ENCODE measurements at places on chromosomes 3 and 15.

DNA sequence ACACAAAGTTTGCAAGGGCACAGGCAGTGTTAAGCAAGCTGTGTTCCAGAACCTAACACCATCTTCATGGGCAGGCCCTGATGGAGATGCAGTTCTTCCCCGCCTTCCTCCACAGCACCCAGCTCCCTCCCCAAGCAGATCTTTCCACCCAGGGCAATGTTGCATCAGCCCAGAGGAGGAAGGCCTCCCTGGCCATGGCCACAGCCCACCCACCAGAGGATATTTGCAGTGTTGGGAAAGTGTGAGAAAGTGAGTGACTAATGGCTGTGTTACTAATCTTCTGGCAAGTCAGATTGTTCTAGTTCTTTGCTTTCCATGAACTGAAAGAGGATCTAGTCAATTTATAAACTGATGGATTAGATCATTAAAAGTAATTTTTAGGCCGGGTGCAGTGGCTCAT lies 42.0 kb upstream of the ATP10A start:
- no peaks in the 10 kb centered on the region for H3K27me3 ChIP-seq
- no peak for DNase-seq
- H3K4me1 ChIP-seq: no peaks in the 10 kb centered on the region
- no peak overlapping the region for H3K4me3 ChIP-seq

DNA sequence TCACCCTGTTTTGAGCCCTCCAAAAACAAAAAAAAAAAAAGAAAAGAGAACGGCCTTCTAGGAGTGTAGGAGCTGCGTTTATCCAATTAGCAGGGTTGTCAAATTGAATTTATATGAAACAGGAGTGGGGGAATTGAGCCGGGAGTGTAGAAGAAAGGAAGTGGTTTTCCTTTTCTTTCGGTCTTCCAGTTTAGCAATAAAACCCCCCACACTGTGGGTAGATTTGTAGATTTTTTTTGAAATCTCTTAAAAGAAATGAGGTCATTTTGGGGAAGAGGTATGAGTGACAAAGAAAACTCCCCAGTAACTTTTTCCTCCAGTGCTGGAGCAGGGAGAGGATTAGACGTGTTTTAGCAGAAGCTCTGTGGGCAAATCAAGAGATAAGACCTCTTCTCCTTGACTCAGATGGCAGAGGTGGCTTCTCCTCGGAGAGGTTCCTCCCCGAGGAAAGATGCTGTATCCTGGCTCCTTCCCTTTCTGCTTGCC lies 30.8 kb downstream of the BOC start:
- H3K4me3 ChIP-seq: no peak overlapping the region
- H3K36me3 ChIP-seq: no peaks in the 10 kb centered on the region
- no peaks in the 10 kb centered on the region for H3K27me3 ChIP-seq
- peaks cover 8% of the 10 kb centered on the region for H3K4me1 ChIP-seq
- DNase-seq: no peak
- H3K27ac ChIP-seq: no peak overlapping the region

DNA sequence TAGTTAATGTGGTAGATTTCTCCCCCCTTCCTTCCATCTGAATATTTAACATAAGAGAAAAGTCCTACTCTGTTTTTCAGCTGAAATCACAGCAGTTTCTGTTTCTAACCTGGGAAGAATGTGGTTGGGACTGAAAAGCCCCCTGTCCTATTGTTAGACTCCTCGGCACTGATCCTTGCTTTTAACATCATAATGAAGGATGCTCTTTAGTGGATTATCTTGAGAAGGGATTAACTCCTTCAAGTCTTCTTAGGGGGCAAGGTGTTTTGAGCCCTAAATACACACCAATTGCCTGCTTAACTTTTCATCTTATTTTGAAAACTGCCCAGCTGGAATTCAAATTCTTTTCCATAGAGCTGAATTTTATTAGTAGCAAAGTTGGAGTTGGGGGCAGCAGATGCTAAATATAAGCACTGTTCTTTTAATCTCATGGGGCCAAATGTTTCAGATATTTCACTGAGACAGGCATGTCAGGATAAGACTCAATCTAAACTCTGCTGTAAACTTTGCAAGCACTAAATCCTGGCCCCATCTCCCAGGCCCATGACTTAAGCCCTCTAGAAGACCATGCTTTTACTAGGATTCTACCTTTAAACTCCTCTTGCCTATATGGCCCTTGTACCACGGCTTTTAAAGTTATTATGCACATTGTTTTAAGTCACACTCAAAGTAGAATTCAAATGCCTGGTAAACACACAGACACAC lies 243.2 kb upstream of the NR2F2 start:
- H3K27ac ChIP-seq: no peak overlapping the region
- no peak for DNase-seq
- H3K36me3 ChIP-seq: no peaks in the 10 kb centered on the region
- no peak overlapping the region for H3K4me3 ChIP-seq
- no peaks in the 10 kb centered on the region for H3K27me3 ChIP-seq

DNA sequence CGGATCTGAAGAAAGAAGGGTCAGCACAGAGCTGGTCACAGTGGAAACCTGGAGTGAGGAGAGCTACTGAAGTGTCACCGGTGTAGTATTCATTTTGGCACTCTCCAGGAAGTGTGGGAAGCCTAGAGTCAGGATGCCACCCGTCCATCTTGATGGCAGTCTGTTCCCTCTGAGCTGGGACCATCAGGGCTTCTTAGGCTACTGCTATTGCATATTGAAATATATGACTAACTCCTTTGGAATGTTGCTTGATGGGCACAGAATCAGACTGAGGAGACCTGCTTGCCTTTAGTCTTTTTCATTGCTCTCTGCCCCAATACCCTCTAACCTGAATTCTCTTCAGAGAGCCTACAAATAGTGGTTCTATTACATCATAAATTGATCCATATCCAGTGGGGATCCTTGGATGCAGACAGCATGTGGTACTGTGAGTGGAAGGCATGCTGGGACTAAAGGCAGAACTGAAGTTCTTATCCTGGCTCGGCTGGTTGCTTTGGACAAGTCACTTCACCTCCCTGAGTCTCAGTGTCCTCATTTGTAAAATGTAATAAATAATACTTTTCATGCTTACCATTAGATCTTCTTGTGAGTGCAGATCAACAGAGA lies 143.5 kb downstream of the PDE8A start:
- DNase-seq: no peak
- no peak overlapping the region for H3K4me3 ChIP-seq
- H3K4me1 ChIP-seq: no peaks in the 10 kb centered on the region
- no peak overlapping the region for H3K27ac ChIP-seq
- no peaks in the 10 kb centered on the region for H3K27me3 ChIP-seq

DNA sequence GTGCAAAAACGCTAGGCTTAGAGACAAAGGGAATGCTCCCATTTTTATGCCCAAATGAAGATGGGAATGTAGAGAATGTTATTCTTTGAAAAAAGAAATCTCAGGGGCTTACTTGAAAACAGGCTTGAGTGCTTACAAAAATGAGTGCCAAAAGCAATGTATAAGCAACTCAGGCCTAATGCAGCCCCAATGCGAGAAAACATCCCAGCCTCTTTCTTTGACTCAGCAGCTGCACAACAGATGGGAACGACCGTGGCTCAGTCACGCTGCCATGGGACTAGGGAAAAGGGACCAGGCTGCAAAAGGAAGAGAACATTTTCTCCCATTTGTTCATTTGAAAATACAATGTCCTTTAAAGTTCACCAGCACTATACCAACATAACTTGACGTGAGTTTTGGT lies 246.4 kb upstream of the LRIG1 start:
- H3K27ac ChIP-seq: no peak overlapping the region
- no peaks in the 10 kb centered on the region for H3K36me3 ChIP-seq
- DNase-seq: no peak
- no peaks in the 10 kb centered on the region for H3K27me3 ChIP-seq
- H3K4me1 ChIP-seq: no peaks in the 10 kb centered on the region

DNA sequence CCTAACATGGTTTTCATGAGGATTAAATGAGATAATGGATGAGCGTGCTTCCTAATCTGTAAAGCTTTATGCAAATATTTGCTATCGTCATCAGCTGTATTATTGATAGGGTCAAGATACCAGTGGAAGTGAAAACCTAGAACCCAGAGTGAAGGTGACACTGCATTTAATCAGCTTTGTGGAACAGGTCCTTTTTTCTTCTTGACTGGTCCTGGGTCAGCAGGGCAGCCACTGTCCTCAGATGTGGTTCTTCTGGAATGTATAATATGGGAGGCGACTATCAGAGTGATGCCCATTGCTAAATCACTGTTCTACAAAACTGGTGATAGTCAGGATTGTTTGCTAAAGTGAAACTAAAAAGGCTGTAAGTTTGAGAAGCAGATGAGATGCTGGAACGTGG lies 41.4 kb downstream of the SORD start:
- H3K27ac ChIP-seq: no peak overlapping the region
- DNase-seq: no peak
- H3K4me3 ChIP-seq: no peak overlapping the region
- H3K27me3 ChIP-seq: no peaks in the 10 kb centered on the region
- H3K36me3 ChIP-seq: no peaks in the 10 kb centered on the region

DNA sequence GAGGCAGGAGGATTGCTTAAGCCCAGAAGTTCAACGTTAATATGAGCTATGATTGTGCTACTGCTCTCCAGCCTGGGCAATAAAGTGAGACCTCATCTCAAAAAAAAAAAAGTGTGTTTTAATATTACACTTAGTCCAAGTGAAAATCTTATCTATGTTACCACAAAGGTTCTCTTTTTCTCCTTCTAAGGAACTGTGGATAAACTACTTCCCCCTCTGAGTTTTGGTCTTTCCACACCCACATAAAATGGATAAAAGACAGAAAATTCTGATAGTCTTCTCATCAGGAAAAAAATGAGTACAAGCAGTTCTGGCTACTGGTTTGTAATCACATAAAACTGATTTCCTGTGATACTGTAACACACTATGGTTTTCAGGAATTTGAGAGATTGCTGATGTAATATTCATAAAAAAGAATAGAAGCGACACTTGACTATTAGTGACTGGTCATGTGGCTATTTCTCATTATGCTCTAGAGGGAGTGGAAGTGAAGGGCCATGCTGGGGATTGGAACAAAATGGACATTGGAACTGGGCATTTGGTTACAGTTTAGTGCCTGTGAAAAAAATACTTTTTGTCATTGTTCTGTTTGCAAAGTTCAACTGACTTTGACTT lies 68.2 kb downstream of the RYR3 start:
- no peak overlapping the region for H3K4me3 ChIP-seq
- no peaks in the 10 kb centered on the region for H3K4me1 ChIP-seq
- H3K36me3 ChIP-seq: no peaks in the 10 kb centered on the region
- no peak for DNase-seq
- H3K27me3 ChIP-seq: no peaks in the 10 kb centered on the region
- H3K27ac ChIP-seq: no peak overlapping the region
